ENCODE measurements at places on chromosomes 1 and 21.

DNA sequence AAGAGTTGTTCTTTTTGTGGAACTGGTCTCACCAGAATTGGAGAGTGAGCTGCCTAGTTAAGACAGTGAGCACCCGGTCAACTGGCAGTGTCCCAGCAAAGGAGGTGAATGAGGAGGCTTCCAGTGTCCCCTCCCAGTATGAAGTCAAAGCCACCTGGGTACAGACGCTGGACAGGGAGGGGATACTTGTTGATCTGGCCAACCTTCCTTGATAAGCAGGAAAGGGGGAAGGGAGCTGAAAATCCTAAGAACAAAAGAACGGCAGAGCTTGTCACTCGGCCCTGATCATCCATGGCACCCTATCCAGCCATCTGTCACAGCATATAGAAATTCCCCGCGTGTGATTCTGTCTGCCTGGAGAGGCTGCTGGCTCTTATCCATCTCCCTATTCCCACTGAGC is 91.5 kb downstream of the SSBP3 start:
- no peak for DNase-seq

DNA sequence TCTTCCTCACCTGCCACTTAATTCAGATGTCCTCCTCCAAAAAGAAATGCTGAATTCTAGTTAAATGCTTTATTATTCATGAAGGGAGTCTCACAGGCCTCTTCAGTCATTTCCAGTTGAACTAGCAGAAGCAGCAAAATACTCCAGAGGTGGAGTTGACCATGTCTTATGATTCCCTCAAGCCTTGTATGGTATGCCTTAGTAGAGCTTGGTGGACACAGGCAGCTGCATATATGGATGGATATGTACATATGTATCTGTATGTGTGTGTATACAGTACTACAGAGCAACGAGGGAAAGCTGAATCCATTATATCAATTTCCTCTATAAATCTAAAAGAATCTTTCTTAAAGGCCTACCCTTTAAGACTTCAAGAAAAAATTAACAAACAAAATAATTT is 83.6 kb upstream of the HP1BP3 start:
- no peak for DNase-seq

DNA sequence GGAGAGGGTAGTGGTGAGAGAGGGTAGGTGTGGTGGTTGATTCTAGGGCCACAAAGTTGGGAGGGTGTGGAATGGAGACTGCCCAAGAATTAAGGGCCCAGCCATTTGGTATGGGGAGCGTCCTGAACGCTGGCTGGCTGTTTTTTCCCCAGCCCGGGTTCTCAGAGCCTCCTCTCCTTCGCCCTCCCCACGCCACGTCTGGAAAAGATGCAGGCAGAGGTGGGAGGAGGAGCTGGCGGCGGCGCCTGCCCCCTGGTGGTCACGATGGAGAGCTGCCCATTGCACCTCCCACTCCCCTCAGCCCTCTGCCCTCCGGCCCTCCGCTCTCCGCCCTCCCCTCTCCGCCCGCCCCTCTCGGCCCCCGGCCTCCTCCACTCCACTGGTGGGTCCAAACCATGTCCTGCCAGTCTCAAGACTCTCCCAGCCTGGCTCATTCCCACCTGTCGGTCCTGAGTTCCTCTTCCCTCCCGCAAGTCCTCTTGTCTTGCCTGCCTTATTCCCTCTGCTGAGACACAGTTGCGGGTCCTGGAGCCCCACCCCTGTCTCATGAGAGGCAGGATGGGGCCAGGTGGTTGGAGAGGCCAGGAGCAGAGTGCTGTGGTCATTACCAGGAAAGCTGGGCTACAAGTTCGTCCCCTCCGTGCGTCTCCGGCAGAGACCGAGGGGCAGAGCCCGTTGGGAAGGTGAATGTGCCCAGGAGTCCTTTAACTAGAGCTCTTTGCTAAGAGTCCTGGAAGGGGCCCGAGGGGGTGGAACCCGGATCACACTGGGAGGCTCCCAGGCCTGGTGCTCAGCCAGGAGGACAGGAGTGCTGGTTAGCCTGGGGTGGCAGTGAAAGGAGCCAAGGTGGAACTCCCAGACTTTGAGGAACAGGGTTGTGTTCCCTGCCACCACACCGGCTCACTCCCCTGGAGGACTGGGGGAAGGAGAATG is 22.6 kb downstream of the ETNK2 start:
- DNase-seq: peak; percentile 71

GRCh38 chr1:8646996-8647395 is 170.4 kb downstream of the RERE start:
- no peak for DNase-seq
